ENCODE measurements at places on chromosomes 6 and 20.

DNA sequence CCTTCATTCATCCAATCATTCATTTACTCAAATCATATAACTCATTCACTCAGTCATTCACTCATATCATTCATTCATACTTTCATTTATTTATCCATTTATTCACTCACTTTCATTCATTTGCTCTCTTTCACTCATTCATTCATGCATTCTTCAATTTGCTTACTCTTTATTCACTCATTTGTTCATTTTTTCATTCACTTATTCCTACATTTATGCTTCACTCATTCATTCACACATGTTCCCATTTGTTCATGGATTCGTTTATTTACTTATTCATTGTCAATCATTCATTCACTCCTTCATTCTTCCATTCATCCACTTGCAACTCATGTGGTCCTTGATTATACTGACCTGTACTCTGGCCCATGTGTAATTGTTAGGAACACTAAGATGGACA lies 39.4 kb downstream of the SNRPB start:
- no peak for DNase-seq

GRCh38 chr6:158389193-158389919 lies 77.1 kb downstream of the TULP4 start:
- DNase-seq, result no peak

DNA sequence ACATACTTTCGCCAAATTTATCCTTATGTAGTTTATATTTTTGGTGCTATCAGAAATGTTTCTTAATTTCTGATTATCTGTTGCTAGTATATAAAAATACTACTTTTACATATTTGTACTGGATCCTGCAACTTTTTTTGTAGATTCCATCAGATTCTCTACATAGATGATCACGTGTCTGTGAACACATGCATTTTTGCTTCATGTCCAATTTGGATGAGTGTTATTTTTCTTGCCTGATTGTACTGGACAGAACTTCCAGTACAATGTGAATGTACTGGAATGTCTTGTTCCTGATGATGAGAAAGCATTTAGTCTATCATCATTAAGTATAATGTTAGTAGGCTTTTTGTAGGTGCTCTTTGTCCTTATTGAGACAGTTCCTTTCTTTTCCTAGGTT lies 25.0 kb upstream of the SSR1 start:
- no peak for DNase-seq

- no peak for DNase-seq
These were observed 114.9 kb downstream of the MAP3K5 start for GRCh38 chr6:136677344-136677743.

- no peak for DNase-seq
These were observed 31.8 kb upstream of the RSPO4 start for GRCh38 chr20:1033751-1034414.

DNA sequence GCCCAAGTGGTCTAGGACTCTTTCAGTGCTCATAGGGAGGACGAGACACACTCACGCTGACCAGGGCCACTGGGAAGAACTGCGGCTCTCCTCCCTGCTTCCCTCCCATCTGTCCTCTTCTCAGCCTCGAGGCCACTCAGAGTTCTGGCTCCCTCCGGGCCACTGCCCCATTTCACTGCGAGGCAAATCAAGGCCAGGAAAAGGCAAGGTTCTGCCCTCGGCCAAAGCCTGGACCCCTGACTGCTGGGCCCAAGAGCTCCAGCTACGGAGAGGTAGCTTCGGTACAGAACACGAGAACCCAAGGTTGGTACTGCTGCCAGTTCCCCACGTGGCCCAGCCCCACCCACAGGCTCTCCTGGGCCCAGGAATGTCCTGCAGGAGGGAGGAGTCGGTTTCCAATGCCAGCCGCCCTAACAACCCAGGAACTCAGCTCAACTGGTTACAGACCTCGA lies 14.7 kb downstream of the PI16 start:
- DNase-seq, result no peak

DNA sequence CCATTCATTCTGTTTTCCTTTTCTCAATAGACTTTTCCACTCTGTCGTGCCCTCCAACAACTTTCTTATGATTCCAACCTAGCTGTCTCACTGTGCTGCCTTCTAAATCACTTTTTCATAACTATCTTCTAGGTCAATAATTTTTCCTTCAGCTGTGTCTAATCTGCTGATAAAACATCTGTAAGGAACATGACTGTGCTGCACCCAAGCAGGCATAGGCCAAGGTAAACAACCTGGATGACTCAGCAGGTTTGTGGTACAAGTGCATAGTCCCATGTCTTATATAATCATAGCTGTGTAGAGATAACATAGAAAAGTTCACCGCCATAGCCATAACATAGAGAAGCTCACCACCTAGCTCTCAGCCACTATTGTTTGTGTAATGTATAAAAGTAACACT lies 332.3 kb downstream of the PLCB1 start:
- no peak for DNase-seq

DNA sequence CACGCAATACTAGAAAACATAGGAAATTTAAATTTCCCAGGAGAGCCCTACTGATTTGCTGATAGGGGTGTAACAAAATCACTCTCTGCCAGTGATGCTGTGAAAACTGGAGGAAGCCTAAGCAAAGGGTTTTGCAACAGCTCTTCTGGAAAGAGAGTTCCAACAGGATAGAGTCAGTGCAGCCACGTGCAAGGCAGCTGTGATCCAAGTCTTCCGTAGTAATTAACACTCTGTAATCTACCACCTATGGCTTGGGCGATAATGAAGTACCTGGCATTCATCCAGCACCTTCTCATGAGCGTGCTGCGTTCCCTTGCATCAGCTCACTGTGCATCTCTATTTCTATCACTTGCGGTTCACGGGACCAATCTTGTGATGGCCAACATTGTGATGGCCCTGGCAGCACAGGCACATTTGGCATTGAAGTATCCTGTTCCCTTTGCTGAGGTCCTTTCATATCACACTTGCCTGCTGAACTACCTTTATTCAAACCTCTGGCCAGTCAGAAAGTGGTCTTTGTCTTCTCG lies 48.2 kb downstream of the IRF4 start:
- DNase-seq, result no peak

DNA sequence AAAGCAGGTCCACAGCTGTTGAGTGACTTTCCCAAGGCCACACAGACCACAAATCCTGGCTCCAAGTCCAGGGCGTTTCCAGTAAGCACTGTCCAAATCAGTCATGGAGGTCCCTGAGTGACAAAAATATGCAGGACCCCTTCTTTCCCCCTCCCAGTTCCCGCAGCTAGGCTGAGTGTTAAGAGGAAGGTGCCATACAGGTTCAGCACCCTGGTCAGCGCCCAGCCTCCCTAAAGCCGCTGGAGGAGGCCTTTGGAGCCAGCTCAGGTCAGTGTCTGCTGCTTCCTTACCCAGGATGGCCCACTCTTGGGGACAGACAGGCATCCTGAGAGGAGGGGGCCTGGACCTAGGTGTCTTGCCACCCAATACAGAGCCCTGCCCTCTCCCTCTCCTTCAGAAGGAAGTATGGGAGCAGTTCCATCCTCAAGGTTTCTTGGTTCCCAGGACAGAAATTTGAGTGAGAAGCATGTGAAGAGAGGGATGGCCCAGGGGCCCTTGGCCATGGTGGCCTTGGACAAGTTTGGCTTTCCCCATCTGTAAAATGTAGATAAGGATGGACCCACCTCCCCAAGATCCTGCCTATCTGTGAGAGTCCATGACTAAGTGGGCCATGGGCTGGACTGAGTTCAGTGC lies 13.2 kb downstream of the TMEM74B start:
- DNase-seq, result no peak

DNA sequence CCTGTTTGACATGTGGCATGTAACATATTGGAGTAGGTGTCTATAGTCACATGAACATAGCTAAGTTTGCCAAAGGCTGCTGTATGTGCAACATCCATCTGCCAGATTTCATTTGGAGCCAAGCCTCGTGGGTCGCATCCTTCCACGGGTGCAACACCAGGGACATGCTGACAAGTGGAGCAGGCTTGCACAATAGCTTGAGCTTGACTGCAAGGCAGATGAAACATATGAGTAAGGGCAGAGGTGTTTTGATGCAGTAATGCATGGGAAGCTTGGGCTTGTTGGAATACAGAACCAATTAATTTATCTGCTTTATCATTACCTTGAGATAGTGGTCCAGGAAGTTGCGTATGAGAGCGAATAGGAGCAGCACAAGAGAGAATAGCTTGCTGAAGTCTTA lies 74.1 kb upstream of the BTN3A2 start:
- no peak for DNase-seq

- DNase-seq, result no peak
These were observed 73.5 kb downstream of the TRAM2 start for GRCh38 chr6:52503323-52503747.

GRCh38 chr6:127971945-127972391 lies 71.1 kb upstream of the THEMIS start:
- peak; percentile 34 for DNase-seq

GRCh38 chr6:6724539-6725467 lies 136.3 kb downstream of the LY86 start:
- DNase-seq, result peak; percentile 51

DNA sequence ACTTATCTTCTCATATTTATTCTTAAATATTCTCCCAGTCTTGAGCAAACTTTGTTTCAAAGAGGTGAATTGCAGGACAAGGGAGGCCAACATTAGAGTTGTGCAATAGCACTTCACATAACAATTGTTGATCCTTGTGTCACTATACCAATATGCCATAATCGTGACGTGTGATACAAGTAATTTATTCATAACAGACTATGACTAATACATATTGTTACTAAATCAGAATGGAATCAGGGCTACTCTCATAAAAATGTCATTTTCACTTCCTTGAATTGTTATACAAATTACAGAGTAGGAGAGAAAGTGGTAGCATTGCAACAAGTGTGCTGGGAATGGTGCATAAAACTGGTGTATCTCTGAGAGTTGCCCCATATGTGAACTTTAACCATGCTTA lies 37.2 kb upstream of the PLCB1 start:
- DNase-seq, result no peak

GRCh38 chr6:39794231-39794630 lies 2.1 kb downstream of the DAAM2 start:
- no peak for DNase-seq

- DNase-seq, result no peak
These were observed 437.1 kb downstream of the GRIK2 start for GRCh38 chr6:101830501-101831031.

DNA sequence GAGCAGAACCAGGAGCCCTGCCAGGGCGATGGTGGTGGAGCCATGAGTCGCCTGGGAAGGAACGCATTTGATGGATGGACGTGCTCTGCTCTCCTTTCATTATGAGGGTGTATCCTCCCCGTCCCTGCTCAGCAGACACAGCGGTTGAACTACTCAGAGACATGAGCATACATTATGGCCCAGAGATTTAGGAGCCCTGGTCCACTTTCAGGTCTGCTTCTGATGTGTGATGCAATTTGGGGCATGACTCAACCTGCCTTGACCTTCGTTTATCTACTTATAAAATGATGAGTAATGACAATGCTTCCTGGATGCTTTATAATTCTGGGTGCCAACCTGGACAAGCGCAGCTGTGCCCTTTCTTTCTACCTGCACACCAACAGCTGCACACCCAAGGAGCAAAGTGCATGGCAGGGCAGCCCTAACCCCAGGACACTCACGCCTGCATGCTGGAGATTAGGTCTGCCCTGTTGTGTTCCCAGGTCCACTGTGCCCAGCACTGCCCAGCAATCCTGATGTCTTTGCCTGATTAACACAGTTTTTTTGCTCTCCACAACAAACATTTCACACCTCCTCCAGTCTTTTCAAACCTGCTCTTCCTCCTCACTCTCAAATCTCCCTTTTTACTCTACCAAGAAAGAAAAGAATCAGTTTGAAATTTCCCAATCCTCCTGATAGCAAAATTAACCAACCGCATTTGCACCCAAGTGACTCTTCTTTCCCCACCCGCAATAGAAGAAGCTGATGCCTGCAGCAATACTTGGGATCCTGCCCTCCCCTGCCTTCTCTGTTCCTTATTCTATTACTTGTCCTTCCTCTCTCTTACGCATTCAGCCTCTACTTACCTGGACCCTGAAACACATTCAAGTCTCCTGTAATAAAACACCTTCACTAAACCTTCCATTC lies 81.2 kb downstream of the EZR start:
- DNase-seq, result no peak

GRCh38 chr6:48826901-48827701 lies 636.0 kb downstream of the MMUT start:
- DNase-seq, result no peak

DNA sequence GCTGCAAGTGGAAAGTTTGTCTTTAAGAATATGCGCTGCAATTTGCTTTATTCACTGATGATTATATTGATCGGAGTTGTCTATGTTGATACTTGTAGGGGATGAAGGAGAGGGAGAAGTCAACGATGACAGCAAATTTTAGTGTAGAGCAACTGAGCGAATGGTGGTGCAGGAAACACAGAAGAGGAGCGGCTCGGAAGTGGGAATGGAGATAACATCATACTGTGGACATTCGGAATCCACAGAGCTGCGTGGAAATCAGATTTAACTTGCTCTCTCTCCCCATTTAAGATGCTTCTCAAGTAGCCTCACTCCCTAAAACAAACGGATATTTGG lies 722 bp upstream of the TMEM14B start:
- DNase-seq, result no peak

GRCh38 chr6:119493980-119494379 lies 144.4 kb upstream of the MAN1A1 start:
- DNase-seq, result no peak

DNA sequence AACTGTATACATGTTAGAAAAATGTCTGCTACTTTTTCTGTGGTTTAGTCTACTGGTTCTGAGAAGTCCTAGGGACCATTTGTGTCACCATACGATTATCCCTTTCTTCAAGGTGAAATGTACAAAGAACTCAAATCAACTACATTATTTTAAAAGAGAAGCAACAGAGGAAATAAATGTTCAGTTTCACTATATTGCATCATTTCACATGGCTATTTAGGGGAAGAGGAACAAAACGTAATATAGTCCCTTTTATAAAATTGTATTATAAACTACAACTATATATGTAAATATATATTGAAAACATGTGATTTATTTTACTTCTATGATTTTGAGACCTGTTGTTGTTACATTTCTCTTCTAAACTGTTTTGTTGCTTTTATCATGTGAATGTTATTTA lies 1308.0 kb downstream of the EPHA7 start:
- no peak for DNase-seq

DNA sequence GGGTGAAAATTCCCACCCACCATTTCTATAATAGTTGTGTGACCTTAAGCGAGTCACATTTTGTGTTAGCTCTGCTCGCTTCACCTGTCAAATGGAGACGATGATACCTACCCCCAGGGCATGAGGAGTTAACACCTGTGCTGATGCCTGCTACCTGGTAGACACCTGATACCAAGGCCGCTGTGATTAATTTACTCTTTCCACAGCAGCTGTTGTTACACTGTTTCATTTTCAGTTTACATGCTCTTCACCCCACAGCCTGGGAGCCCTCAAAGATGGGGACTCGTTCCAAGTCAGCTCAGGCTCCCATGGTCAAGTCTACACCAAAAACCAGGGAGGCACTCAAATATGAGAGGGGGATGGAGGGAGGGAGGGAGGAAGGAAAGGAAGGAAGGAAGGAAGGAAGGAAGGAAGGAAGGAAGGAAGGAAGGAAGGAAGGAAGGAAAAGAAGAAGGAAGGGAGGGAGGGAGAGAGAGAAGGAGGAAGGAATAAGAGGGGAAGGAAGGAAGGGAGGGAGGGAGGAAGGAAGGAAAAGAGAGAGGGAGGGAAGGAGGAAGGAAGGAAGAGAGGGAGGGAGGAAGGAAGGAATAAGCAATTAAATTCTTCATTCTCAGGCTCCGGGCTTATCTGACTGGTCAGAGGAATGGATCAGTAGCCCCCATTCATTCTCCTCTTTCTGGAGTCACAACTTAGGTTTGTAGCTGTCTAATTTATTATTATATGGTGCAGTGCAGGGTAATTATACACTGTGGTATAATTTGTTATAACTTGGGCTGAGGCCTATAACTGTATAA lies 40.9 kb downstream of the PDYN start:
- no peak for DNase-seq

GRCh38 chr20:52031563-52032303 lies 159.8 kb downstream of the ZFP64 start:
- no peak for DNase-seq
